ENCODE measurements at places on chromosomes 16 and 17. TPM values are rescaled to one million over a fixed set of nuclear protein-coding genes. Genes with fewer than 3 reads are reported as not detected.

The PRAC1 gene
- not detected for polyA plus RNA-seq

The PITPNM3 gene
- not detected for polyA plus RNA-seq

GRCh38 chr17:61076621-61077031 lies 323.0 kb upstream of the TBX2 start:
- DNase-seq, result no peak

DNA sequence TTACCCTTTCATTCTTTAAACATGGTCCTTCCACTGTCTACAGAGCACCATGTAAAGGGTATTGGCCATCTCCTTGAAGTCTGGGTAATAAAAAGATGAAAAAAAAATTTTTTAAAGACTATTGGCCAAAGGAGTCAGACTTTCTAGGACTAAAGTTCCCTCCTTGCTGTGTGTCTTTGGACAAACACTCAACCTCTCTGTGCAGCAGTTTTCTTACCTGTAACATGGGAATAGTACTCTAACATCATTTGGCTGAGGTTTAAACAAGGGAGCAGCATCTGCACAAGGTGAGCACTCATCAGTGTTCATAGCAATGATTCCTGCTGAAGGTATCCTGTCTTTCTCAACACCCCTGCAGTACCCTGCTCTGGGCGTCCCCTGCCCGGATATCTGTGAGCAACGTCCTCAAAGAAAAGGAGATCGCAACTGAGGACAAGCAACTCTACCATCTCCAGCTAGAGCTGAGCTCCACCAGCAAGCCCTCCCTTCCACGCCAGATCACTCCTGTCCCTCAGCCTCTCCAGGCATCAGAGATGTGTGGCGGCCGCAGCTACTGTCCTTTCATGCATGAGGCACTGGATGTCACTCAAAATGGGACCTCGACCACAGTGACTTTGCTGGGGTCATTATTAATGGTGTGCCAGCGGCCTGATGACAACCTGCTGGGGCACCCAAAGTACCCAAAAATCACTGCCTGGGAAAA lies 29.5 kb upstream of the RPH3AL start:
- DNase-seq, result no peak

The ZNF778 gene
- polyA plus RNA-seq, result 4.4 TPM

DNA sequence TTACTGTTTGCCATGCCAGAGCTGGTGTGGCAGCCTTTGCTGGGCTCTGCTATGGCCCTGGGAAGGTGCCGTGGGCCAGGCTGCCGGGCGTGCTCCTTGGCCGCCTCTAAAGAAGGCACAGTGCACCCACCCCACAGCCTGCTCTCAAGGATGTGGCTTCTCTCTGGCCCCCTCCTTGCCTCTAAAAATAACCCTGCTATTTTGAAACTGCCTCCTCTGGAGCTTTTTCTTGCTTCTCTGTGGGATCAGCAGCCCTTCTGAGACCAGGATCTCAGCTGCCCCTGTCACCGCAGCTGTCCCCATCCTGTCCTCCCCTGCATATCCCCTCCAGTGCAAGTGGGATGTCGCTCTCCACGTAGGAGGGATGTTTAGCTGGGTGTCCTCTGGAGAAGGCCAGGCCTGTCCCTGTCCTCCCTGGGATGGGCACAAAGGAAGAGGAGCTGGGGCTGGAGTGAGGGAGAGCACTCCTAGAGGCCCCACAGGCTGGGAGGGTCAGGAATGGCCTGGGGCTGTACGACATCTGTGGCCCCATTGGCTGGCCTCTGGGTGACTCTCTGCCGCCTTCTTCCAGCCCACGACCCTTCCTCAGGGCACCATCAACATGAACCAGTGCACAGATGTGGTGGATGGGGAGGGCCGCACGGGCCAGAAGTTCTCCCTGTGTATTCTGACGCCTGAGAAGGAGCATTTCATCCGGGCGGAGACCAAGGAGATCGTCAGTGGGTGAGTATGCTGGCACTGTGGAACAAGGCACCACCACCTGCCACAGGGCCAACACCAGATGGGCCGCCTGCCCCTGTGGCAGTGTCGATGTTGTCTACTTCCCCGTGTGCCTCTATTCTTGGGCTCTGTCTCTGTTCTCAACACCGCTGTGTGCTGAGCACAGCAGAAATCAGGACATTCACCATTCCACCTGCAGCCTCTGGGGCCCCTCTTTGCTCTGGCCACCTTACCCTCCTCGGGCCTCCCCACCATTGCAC lies 79.7 kb downstream of the PLD6 start:
- no peak for DNase-seq

DNA sequence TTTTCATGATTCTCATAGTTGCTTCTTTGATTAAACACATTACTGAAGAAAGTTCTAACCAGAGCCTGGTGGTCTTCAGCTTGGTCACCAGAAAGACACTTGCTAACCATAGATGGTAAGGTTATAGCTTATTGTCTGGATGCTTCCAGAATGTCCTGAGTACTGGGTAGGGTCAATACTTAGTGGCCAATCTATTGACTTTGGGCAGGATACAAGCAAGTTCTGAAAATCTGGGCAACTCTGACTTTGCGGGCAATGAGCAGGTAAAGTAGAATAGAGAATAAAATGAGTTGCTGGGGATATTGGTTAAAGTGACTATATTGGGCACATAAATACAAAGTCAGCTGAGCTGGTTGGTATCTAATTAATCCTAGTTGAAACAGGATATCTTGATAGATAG lies 63.0 kb downstream of the ABCA8 start:
- no peak for DNase-seq

- DNase-seq, result no peak
These were observed 10.5 kb upstream of the NUDT7 start for GRCh38 chr16:77711775-77712174.

Measured in CD4-positive, alpha-beta memory T cell (primary cell).